ENCODE measurements at places on chromosomes 13 and 19.

- DNase-seq = no peak
These were observed 1.1 kb downstream of the CCDC97 start for GRCh38 chr19:41311072-41311471.

GRCh38 chr19:49890349-49891311 is 6.1 kb downstream of the IL4I1 start:
- no peak for DNase-seq

DNA sequence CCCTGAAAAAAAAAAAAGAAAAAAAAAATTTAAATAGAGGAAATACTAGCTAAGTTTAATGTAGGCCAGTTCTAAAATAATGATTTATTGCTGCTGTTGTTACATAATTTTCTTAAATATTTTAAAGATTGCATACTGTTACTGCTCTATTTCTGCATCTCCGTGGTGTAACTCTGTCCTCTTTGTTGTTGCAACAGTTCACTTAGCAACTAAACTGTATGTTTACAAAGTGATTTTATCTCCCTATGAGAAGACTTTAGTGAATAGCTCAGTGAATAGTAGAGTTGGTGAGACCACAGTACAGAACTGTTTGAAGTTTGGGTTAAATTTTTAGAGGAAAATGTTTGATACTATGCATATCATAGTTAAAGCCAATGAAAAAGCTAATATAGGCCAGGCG is 19.4 kb downstream of the BRCA2 start:
- DNase-seq = no peak

DNA sequence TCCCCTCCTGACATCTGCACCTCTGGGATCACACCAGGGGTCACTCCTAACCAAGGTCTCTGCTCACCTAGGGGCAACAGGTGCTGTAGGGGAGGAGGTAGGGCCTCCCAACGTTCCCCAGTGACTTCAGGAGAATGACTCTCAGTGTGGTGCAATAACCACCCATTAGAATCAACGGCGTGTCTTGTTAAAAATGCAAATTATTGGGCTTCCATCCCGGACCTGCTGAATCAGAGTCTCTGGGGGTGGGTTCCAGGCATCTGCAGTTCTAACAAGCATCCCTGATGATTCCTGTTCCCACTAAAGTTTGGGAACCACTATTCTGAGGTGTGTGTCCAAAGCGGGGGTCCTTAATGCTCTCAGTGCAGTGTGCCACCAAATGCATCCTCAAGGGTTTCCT is 84.6 kb downstream of the CRYL1 start:
- no peak for DNase-seq

All from endothelial cell of umbilical vein (primary cell).